ENCODE measurements at places on chromosomes 5 and 9.

- no peak overlapping the region for H3K27ac ChIP-seq
- H3K36me3 ChIP-seq, result no peaks in the 10 kb centered on the region
- no peaks in the 10 kb centered on the region for H3K4me1 ChIP-seq
- no peaks in the 10 kb centered on the region for H3K27me3 ChIP-seq
- H3K4me3 ChIP-seq, result no peak overlapping the region
- no peak for DNase-seq
Observed at GRCh38 chr9:37511016-37512010, 25.6 kb downstream of the POLR1E start.

DNA sequence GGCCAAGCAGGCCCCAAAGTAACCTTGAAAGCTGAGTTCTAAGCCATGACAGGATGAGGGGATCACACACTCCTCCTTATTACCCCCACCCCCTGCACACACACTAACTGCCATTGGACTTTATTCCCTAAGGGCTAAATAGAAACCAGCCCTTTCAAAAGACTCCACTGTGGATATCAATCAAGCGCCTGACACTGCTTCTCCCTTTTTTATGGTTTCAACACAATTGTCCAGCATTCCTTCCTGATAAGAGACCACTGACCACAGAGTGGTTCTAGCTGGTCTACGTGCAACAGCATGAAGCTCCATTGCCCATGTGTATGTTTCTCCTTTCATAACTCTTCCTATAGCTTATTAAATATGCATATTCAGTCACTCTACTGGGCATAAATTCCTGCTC is 34.7 kb downstream of the PAEP start:
- no peak overlapping the region for H3K4me3 ChIP-seq
- no peak overlapping the region for H3K27ac ChIP-seq
- no peak for DNase-seq
- no peaks in the 10 kb centered on the region for H3K27me3 ChIP-seq

DNA sequence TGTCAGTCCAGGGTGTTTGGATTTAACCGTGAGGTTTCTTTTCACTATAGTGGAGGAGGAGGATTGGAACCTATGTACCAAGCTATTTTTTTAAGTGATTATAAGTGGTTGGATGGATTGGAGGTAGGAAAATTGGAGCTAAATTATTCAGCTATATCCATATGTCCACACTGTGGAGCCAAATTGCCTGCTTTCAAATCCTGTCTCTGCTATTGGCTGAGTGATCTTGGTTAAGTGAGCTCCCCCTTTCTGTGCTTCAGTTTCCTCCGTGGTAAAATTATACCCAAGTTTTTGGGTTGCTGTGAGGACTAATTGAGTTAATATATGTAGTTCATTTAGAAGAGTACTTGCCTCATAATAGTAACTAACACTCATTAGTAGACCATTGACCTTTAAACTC is 2.5 kb downstream of the CENPP start:
- no peak for DNase-seq
- no peaks in the 10 kb centered on the region for H3K4me1 ChIP-seq
- no peak overlapping the region for H3K27ac ChIP-seq
- no peak overlapping the region for H3K4me3 ChIP-seq

DNA sequence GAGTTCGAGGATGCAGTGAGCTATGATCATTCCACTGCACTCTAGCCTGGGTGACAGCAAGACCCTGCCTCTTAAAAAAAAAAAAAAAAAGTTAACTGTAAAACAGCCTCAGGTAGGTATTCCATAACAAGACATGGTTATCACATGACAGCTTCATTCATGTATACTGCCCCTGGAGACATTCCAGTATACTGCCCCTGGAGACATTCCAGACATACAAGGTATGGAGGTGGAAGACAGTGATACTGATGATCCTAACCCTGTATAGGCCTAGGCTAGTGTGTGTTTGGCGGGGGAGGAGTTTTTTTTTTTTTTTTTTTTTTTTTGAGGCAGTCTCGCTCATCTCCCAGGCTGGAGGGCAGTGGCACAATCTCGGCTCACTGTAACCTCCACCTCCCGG is 105.5 kb downstream of the RICTOR start:
- H3K27me3 ChIP-seq, result no peaks in the 10 kb centered on the region
- H3K36me3 ChIP-seq, result no peaks in the 10 kb centered on the region
- no peak overlapping the region for H3K4me3 ChIP-seq
- DNase-seq, result no peak

GRCh38 chr5:132274050-132274792 is 16.7 kb downstream of the PDLIM4 start:
- H3K36me3 ChIP-seq, result no peaks in the 10 kb centered on the region
- H3K27me3 ChIP-seq, result no peaks in the 10 kb centered on the region

- no peaks in the 10 kb centered on the region for H3K4me1 ChIP-seq
- no peak overlapping the region for H3K4me3 ChIP-seq
- H3K36me3 ChIP-seq, result no peaks in the 10 kb centered on the region
- DNase-seq, result no peak
Observed at GRCh38 chr9:3879315-3879714, 353.5 kb upstream of the RFX3 start.

DNA sequence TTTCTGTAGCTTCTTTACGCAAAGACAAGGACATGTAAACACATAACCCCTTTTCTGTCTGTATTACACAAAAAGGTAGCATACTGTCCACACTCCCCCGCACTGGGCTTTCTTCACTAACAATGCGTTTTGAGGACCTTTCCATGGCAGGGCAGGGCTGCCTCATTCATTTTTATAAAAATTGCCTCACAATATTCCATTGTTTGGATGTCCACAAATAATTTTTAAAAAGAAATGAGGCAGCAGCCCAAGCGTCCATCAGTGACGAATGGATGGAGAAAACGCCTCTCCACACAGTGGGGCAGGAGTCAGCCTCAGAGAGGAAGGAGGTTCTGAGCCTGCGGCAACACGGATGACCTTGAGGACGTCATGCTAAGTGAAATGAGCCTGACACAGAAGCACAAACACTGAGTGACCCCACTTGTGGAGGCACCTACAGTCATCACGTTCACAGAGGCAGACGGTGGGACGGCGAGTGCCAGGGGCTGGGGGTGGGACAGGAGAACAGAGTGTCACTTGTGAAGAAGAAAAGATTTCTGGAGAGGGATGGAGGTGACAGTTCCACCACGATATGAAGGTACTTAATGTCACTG is 67.8 kb downstream of the RASGEF1C start:
- H3K4me3 ChIP-seq, result no peak overlapping the region
- no peak for DNase-seq
- H3K36me3 ChIP-seq, result no peaks in the 10 kb centered on the region
- no peak overlapping the region for H3K27ac ChIP-seq

DNA sequence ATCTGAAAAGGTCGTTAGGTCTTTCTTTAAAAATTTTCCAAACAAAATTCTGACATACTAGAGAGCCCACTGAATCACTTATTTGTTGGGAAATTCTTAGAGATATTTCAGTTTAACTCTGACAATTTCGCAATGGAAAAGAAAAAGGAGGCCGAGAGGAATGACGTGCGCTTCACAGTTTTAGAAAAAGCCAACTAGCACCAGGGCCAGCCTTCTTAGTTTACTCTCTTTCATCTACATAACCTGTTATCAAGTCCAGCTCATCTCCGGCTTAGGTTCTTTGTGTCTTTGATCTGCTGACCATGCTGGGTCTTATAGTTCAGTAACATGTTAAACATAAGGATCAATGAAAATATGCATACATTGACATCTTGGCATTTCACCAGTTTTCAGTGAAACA is 201.7 kb upstream of the TAS2R1 start:
- DNase-seq, result no peak
- no peak overlapping the region for H3K4me3 ChIP-seq
- no peaks in the 10 kb centered on the region for H3K36me3 ChIP-seq
- H3K27me3 ChIP-seq, result no peaks in the 10 kb centered on the region

- H3K27me3 ChIP-seq, result no peaks in the 10 kb centered on the region
- H3K4me3 ChIP-seq, result no peak overlapping the region
- H3K4me1 ChIP-seq, result no peaks in the 10 kb centered on the region
- DNase-seq, result no peak
- no peaks in the 10 kb centered on the region for H3K36me3 ChIP-seq
Observed at GRCh38 chr5:39478863-39479262, 54.1 kb upstream of the DAB2 start.

DNA sequence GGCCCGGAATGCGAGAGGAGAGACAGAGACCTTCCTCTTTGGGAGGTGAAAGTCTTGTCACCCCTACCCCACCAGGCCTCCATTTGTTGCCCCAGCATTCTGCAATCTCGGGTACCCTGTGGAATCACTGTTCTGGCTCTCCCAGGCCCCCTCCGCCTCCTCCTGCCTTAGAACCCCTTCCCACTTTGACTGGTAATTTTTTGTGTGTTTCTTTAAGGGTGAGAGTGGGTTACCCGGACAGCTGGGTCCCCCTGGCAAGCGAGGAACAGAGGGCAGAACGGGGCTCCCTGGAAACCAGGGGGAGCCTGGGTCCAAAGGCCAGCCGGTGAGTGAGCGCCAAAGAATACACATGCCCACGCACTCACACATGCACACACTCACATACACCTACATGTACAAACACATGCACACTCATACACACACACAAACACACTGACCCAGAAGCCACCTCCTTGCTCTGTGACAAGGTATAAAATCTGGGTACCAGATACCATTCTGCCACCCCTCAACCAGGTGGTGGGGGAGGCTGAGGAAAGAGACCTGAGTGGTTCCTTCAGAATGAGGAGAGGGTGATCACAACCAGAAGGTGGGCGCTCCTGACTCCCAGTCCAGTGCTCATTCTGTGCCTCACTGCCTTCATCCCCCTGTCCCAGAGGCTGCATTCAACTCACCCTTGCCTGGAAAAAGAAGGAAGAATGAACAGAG is 30.9 kb upstream of the ORM1 start:
- H3K27me3 ChIP-seq, result no peaks in the 10 kb centered on the region
- DNase-seq, result no peak
- no peaks in the 10 kb centered on the region for H3K4me1 ChIP-seq
- H3K27ac ChIP-seq, result no peak overlapping the region
- H3K36me3 ChIP-seq, result no peaks in the 10 kb centered on the region
- no peak overlapping the region for H3K4me3 ChIP-seq

GRCh38 chr5:1523480-1523792 is 324 bp downstream of the LPCAT1 start:
- peaks cover 28% of the 10 kb centered on the region for H3K4me1 ChIP-seq
- peak overlapping the region; percentile 86 for H3K27ac ChIP-seq
- no peaks in the 10 kb centered on the region for H3K36me3 ChIP-seq
- no peak for DNase-seq
- H3K27me3 ChIP-seq, result no peaks in the 10 kb centered on the region

DNA sequence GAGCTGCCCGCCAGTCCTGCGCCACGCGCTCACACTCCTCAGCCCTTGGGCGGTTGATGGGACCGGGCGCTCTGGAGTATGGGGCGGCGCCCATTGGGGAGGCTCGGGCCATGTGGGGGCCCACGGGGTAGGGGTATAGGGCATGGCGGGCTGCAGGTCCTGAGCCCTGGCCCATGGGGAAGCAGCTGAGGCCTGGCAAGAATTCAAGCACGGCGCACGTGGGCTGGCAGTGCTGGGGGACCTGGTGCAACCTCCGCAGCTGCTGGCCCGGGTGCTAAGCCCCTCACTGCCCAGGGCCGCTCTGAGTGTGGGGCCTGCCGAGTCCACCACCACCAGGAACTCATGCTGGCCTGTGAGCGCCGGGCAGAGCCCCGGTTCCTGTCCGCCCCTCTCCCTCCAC is 229.6 kb upstream of the ZNF608 start:
- H3K4me3 ChIP-seq, result no peak overlapping the region
- H3K36me3 ChIP-seq, result no peaks in the 10 kb centered on the region
- H3K27me3 ChIP-seq, result no peaks in the 10 kb centered on the region
- no peaks in the 10 kb centered on the region for H3K4me1 ChIP-seq
- DNase-seq, result no peak

- H3K4me3 ChIP-seq, result no peak overlapping the region
- DNase-seq, result no peak
- no peaks in the 10 kb centered on the region for H3K27me3 ChIP-seq
- no peaks in the 10 kb centered on the region for H3K36me3 ChIP-seq
- H3K4me1 ChIP-seq, result no peaks in the 10 kb centered on the region
Observed at GRCh38 chr5:90830058-90830457, 271.5 kb downstream of the ADGRV1 start.

DNA sequence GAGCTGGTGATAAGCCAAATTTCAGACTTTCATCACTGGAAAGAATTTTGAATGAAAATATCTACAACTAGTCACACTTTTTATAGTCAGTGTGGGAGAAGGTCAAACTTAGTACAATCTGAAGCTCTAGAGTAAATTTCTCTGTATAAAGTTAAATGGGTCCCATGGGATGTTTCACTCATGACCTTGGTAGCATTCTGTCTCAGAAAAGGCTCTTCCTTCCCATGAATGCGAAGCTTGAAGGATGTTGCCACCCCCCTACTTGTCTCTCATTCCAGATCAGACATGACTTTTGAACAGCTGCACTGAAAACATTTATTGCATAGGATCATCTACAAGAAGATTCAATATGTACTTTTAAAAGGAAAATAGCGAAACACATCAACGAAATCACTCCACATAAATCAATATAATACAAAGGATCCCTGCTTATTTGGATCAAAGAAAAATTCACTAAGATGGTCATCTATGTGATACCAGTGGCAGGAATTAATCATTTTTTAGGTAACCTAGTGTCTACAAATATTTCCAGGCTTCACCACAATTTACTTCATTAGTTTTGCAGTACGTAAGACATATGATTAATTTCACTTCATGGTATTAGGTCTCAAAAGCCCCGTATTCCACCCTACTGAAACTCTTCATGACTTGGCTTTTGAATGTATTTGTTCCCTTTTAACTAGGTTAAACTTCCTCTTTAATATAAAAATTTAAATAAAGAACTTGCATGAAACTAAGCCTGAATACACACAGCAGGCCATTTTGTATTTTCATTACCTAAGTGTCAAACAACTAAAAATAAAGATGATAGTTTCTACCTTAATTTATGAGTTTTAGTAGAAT is 4.4 kb downstream of the ST8SIA4 start:
- DNase-seq, result no peak
- no peaks in the 10 kb centered on the region for H3K4me1 ChIP-seq
- H3K27me3 ChIP-seq, result no peaks in the 10 kb centered on the region
- H3K27ac ChIP-seq, result peak overlapping the region; percentile 39

GRCh38 chr9:137296670-137297664 is 5.1 kb downstream of the NRARP start:
- H3K27ac ChIP-seq, result peak overlapping the region; percentile 84
- peaks cover 47% of the 10 kb centered on the region for H3K4me1 ChIP-seq
- H3K4me3 ChIP-seq, result peak overlapping the region; percentile 88
- H3K27me3 ChIP-seq, result no peaks in the 10 kb centered on the region

GRCh38 chr5:115816226-115817081 is at the start of gene CDO1:
Gene CDO1, minus strand, starts transcription at chr5:115816659. Its CDS starts 262 bp downstream, at chr5:115816397.
- no peaks in the 10 kb centered on the region for H3K36me3 ChIP-seq
- H3K4me3 ChIP-seq, result peak within 1 kb of the TSS; percentile 25
- peak within 1 kb of the TSS; percentile 1 for H3K27ac ChIP-seq
- peaks cover 17% of the 10 kb centered on the region for H3K27me3 ChIP-seq

GRCh38 chr9:136669791-136670464 is 7.2 kb downstream of the EGFL7 start:
- peaks cover 6% of the 10 kb centered on the region for H3K27me3 ChIP-seq
- H3K36me3 ChIP-seq, result no peaks in the 10 kb centered on the region
- H3K27ac ChIP-seq, result peak overlapping the region; percentile 64
- H3K4me3 ChIP-seq, result no peak overlapping the region
- no peak for DNase-seq

Measured in Peyer's patch (tissue), 4 donors.